ENCODE measurements at places on chromosomes 16 and 17.

GRCh38 chr16:49464877-49465504, 91.4 kb downstream of the C16orf78 start:
- no peak for DNase-seq

- DNase-seq = no peak
These were observed 1.5 kb upstream of the HPR start for GRCh38 chr16:72061564-72061963.

GRCh38 chr16:86030116-86030515, 131.2 kb downstream of the IRF8 start:
- no peak for DNase-seq

DNA sequence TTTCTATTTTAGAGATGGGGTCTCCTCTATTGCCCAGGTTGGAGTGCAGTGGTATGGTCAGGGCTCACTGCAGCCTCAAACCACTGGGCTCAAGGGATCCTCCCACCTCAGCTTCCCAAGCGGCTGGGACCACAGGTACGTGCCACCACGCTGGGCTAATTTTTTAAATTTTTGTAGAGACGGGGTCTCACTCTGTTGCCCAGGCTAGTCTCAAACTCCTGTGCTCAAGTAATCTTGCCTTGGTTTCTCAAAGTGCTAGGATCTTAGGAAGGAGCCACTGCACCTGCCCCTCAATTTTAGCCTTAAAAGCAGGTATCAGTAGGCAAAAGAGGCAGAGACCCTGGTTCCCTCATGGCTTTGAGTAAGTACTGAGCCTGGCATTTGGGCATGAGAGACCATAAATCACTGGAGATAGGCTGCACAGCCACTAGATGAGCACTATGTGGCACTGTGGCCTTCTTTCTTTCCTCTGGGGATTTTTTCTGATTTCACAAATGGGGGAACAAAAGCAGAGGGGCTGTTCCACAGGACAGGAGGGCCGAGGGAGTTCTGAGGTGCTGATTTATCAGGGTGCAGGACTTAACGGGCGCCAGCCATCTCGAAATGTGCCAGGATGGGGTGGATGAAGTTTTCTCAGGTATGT, 82.2 kb downstream of the PLXDC1 start:
- DNase-seq = peak; percentile 64

DNA sequence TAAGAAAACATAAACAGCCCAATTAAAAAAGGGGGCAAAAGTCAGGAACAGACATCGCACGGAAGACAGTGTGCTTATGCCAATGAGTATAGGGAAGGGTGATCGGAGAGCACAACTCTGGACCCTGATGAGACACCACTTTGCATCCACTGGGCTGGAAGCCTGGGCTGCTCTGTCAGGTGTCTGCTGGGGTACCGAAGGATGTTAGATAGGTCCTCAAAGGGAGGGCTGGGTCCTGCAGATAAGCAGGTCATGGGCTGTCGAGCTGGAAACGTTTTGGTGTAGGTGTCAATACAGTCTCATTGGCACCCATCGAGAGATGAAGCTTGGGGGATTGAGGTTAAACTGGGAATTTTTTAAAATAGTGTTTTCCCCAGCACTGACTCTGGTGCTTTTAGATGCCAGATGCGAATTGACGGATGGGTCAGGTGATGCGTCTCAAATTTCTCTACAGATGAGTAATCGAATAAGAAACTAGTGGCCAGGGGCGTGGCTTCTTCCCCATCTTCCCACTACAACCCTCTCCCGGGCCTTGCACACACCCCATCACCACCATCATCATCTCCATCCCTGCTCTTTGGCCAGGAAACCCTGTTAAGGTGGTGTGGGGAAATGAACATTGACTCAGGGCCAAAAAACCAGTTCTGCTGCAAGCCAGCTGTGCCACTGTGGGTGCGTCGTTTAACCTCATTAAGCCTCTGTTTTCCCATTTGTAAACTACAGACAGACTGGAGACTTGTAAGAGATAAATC, 47.8 kb upstream of the IRF8 start:
- peak; percentile 27 for DNase-seq

- DNase-seq = no peak
These were observed 11.7 kb downstream of the JPH3 start for GRCh38 chr16:87613961-87614360.

- no peak for DNase-seq
These were observed 7.2 kb upstream of the TNFRSF17 start for GRCh38 chr16:11957591-11958395.

GRCh38 chr16:22813948-22814710, at the start of gene HS3ST2:
HS3ST2 (plus strand) TSS chr16:22814162; CDS start chr16:22814611, 449 bp downstream.
- DNase-seq = peak; percentile 50

Measured in RWPE1 (cell line).